ENCODE measurements at places on chromosomes 1 and 21.

- no peak for DNase-seq
Observed at GRCh38 chr1:92536980-92537884, 50.5 kb upstream of the GFI1 start.

GRCh38 chr1:43543567-43543966, 12.9 kb downstream of the PTPRF start:
- DNase-seq: no peak

- DNase-seq: no peak
Observed at GRCh38 chr1:162982364-162982763, 86.8 kb upstream of the RGS4 start.

DNA sequence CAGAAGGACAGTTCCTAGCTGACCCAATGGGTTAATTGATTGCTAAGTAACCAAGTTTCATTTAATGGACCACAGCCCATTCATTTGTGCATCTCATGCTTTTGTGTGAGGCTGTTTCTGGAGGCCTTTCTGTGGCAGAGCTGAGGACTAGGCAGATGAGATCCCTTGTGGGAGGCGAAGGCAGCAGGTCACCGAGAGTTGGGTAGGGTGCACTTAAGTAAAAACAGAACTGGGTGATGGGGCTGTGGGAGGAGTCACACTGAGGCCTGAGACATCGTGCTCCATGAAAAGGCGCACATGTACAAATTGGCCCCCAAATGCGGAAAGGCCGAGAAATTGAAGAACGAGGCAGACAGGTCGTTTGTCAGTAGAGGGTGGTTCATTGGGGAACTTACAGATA, 60.9 kb downstream of the S100B start:
- DNase-seq: no peak

DNA sequence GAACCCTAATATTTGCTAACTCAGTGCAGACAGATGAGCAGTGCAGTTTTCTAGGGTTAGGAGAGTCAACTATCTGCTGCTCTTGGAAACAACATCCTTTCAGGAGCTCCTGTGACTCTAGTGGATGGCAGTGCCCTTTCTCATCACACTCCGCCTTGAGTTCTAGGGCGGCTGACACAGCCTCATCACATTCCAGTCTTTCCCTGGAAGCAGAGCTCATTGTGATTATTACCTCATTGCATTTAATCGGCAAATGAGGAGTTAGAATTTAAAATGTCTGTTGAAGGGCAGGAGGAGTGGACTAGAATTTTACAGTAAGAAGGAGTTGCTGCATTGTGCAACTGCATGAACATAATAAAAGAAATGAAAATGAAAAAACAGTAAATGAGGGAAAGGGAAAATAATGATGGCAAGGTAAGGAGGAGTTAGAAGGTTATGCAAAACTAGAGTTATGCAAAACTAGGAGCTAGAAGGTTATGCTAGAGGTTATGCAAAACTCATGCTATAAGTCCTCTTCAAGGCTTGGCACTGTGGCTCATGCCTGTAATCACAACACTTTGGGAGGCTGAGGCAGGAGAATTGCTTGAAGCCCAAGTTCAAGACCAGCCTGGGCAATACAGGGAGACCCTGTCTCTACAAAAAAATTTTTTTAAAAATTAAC, 6.9 kb upstream of the PTGFRN start:
- DNase-seq: no peak

DNA sequence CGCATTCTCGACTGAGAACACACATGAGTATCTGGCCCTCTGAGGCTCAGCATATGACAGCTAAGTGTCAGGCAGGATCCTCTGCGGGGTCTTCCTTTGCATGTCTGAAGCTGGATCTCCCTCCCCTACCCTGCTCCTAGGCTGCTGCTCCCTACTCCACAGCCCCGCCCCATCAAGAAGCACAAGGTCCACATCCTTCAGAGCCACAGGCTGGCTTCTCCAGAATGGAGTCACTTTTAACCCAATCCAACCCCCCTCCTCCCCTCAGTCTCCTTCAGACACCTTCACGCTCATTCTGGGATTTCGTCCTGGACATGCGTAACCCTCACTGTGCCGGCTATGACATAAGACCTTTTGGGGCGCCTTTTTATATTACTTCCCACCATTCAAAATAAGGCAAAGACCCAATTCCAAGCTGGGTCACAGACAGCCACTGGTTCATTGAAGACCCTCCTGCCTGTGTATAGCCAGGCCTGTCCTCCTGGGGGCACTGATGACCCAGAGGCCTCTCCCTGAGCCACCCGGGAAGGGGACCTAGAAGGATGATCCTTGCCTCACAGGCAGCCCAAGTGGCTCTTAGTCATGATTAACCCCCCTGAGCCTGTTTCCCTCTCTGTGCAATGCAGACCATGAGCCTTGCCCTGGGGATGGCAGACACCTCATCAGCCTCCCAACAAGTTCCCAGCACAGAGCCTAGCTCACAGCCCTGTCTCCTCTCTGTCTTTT, 4.7 kb downstream of the ADGRB2 start:
- no peak for DNase-seq

GRCh38 chr21:38505654-38506523, 7.6 kb upstream of the ERG start:
- no peak for DNase-seq

GRCh38 chr1:52139817-52140540, 1.9 kb upstream of the ZFYVE9 start:
- DNase-seq: no peak

- no peak for DNase-seq
Observed at GRCh38 chr21:42590431-42591131, 62.8 kb upstream of the PDE9A start.

DNA sequence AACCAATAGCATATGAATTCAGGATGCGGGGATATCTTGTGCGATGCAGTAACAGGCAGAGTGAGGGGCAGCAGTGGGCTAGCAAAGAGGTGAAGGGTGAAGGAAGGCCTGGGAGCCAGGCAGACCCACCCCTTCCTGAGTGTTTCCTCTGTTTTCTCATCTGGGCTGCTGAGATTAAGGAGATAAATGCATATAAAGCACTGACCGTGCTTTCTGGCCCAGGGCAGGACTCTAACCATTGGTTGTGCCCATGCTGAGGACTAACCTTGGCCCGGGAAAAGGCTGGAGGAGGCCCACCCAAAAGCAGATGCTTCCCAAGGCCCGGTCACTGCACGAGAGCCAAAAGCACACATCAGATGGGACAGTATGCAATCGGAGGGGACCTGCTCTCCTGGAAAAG, 87.6 kb downstream of the PSMG1 start:
- DNase-seq: no peak

DNA sequence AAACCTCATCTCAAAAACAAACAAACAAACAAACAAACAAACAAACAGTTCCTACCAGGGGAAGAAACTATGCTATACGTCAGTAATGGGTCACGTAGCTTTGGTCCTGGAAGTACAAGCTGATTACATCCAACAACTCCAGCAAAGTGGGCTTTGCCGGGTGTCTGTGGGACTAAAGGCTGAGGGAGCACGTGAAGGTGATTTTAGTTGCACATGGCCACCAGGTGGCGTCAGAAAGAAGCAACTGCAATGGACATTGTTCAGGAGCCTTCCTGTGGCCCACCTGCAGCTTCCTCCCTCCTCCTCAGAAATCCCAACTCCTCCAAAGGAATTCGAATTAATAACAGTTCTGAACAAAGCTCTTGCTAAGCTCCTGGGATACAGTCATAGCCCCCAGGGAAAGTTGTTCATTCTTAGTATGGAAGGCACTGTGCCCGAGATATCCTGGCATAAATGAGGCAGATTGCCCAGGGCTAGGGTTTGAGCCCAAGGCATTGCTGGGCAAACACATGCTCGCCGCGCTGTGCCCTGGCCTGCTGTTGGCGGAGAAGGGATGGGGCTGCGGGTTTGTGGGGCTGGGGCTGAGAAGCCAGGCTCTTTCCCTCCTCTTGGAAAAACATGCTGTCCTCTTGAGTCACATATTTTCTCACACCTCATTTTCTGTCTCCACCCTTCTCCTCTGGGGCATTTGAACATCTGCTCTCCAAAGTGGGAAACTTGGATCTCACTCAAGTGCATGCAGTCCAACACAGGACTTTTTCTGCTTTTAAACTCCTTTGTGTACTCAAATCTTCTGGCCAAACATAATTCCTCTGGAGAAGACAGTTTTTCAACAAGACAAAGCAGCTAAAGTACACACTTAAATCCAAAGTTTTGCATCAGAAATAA, 28.6 kb downstream of the AKNAD1 start:
- DNase-seq: no peak

GRCh38 chr1:114979278-114979891, 50.2 kb upstream of the TSHB start:
- no peak for DNase-seq

DNA sequence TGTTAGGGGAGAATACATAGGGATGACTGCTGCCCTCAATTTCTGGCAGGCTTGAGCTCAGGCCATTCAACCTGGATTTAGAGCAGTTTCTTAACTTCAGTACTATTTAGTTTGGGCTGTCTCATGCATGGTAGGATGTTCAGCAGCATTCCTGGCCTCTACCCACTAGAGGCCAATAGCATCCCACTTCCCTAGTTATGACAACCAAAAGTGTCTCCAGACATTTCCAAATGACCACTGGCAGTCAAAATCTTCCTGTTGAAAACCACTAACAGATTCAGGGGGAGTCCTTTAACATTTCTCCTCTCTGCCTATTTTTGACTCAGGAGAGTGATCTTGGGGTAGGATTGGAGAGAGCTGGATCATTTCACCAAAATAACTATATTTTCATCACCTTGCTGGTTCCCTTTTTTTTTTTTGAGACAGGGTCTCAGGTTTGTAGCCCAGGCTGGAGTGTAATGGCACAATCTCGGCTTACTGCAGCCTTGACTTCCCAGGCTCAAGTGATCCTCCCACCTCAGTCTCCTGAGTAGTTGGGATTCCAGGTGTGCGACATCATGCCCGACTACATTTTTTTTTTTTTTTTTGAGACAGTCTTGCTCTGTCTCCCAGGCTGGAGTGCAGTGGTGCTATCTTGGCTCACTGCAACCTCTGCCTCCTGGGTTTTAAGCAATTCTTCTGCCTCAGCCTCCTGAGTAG, 8.7 kb downstream of the GNAT2 start:
- DNase-seq: no peak

DNA sequence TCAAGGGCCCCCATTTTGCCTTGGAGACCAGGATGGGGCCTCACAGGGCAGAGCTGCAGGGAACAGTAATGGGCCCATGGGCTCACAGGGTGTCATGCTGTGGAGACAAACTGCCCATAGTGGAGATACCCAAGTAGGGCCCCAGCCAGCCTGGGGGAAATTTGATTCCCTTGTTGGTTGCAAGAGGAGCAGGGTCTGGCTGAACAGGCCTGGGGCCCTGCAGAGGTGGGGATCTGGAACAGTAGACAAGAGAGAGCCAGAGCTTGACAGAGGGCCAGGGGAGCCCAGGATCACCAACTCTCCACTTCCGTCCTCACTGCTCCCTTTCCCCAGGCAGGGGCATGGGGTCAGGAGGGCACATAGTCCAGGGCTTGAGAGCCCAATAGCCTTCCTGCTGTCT, 8.7 kb downstream of the S100B start:
- no peak for DNase-seq

DNA sequence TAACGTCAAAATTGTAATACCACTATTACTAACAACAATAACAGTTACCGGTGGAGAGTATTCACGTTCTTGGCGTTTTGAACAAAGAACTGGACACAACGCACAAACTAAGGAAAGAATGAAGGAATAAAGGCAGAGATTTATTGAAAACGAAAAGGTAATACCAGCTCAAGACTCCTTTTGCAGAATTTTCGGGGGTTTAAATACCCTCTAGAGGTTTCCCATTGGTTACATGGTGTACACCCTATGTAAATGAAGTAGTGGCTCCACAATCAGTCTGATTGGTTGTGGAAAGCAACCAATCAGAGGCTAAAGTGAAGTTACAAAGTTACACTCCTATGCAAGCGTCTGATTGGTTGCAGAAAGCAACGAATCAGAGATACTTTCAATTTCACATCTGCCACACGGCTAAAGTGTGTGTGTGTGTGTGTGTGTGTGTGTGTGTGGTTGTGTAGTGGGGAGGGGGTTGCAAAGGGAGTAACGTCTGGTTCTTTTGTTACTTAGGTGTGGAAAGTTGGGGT, 1.1 kb upstream of the GTF2B start:
- no peak for DNase-seq

- DNase-seq: no peak
Observed at GRCh38 chr1:42817440-42817767, 207 bp upstream of the SVBP start.

DNA sequence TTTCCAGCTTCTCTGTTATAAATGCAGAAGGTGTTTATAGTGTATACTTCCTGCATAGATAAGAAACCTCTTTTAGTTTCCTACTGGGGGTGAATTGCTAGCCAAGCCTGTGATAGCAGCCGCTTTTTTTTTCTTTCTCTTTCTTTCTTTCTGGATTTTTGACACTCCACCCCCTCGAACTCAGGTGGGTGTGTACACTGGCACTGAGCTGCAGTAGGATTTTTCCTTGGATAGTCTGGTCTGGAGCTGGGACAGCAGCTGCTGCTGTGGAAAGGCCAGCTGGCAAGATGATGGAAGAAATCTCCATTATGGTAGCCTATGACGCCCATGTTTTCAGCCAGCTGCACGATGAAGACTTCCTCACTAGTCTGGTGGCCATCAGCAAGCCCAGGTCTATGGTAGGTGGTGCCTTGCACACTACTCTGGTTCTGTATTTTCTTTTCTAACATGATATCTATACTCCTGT, 122.5 kb upstream of the CACYBP start:
- no peak for DNase-seq

GRCh38 chr1:17725084-17725719, 29.9 kb upstream of the ACTL8 start:
- DNase-seq: no peak

DNA sequence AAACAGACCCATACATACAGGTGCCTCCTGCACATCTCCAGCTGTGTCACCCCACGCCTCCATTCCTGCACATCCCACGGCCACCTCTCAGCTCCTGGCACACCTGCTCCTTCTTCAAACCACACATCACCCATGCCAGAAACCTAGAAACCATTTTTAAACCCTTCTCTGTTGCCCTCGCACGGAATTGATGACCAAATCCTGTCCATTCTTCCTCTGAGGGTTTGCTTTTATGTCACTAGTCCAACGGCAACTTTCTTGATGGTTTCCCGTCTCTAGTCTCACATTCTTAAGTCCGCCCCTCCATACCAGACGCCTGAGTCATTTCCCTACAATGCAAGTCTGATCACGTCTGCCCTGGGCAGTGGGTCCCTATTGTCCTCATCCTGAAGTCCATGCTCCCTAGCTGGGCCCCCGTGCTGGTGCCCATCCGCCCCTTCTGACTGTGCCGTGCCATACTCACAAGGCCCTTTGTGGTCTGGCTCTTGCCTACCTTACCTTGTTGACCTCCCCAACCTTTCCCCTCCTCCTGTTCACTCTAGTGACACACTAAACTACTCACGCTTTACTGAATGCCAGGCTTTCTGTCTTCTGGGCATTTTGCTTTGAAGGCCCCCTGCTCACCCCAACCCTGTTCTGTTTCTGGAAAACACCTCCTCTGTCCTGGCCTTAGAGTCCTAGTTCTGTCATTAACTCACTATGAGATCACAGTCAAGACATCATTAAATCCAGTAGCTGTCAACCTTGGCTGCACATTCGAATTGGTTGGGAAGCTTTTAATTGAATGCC, 17.6 kb downstream of the SLC2A1 start:
- DNase-seq: no peak

All from cortex of kidney (tissue), 1 donor.